Stimulated activated CD4-positive, alpha-beta T cell treated with anti-CD3 and anti-CD28 coated beads, Interleukin-4, amount 100 ng/mL, for 4 hours (primary cell): ENCODE measurements at places on chromosomes 7 and 10.

- no peak for DNase-seq
Observed at GRCh38 chr7:4129481-4130122, 552.5 kb upstream of the FOXK1 start.

DNA sequence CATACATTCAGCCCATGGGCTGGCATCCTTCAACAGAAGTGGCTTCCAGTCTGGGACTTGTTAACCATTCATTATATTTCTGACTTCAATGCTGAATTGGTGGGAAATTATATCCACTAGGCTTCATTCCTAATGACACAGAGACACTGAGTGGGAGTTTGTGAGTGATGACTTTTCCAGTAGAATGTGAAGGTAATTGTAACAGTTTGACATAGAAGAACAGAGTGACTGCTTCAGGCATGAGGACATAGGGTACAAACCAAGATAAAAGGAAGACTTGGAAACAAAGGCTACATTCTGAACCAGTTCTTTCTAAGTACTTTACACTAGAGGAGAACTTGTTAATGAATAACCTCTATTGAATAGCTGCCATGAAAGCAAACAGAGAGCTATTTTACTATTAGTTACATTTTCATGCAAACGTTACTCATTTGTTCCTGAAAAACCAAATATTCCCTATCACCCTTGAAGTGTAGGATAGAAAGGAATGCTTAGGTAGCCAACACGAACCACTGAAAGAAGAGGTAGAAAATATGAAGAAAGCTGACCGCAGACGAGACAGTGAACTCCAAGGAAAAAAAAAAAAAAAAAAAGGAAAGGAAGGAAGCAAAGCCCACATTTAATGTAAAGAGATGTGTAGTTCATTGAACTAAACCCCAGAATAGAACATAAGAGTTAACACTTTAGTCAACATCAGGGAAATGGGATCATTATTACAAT, 237.0 kb upstream of the SEMA3C start:
- DNase-seq, result no peak

DNA sequence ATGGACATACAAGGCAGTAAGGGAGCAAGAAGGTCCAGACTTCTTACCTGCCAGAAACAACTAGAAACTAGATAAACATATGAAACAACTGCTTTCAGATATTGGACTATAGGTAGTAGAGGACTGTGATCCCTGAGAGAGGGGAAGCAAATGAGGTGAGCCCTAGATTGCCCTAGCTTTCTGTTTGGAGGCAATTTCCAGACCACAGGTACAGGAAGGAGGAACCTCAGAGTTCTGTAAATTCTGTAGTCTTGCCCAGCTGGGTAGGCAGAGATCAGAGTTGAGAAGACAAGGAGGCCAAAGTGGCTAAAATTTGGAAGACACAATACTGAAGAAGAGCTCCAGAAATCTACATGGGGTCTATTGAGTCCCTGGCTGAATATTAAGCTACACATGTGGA, 21.0 kb downstream of the CDK6 start:
- DNase-seq, result no peak

DNA sequence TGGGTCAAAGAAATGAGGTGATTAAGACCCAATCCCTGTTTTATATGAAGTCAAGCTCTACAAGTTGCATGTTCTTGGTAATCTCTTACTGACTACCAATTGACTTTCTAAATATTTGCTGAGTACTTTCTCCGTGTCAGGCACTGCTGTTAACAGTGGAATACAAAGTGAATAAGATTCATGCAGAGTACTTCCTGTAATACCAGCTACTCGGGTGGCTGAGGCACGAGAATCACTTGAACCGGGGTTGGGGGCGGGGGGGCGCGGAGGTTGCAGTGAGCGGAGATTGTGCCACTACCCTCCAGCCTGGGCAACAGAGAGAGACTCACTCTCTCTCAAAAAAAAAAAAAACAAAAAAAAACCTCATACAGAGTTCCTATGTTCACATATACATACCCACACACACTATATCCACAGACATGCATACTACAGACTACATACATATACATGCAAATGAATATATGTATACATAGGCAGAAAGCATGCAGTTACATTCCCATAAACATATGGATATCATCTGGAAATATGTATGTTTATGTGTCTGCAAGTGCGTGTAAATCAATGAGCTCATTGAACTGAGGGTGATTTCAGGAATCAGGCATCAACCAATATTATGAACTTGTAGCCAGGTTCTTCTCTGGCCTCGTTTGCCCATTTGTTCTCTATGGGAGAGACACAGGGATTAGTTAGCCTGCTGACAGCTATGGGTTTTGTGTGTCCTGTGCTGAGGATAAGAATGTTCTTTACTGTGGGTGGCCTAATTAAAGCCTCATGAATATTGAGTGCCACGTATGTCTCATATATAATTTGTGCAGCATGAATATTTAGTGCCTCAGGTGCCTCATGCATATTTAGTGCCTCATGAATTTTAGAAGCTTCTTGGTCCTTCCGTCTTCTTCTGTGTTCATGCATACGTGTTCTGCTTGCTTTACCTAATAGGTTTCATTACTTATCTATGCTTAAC, 73.9 kb downstream of the BICC1 start:
- no peak for DNase-seq

DNA sequence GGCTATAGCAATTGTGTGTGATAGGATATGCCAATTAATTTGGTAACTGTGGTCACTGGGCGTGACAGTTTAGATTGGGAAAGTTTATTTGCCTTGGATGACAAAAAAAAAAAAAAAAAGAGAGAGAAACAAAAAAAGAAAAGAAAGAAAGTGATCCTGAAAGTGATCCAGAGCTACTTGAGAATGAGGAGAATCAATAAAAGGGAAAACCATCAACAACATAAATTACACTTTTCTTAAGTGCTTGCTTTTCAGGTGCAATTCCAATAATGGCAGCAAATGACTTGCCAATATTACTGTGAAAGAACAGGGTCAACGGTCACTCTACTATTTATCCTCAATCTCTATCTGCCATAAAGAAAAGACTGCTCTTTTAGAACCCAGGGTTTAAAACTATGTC, 191.8 kb upstream of the SEMA3C start:
- DNase-seq, result no peak

DNA sequence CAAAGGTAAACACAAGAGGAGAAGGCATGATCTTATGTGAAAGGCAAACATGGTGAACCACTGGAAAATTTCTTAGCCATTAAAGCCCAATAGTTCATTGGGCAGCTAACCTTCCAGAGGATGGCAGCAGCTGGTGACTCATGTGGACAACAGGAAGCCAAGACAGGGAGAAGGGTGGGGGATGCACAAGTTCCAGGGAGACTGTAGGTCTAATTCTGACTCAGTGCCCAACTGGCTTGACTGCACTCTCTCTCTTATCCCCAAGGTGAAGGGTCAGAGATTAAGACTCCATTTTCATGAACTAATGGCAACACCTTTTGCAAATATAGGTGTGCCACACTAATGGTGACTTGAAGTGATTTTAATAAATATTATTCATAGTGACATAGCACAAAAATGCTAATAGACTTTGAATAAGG, 47.9 kb upstream of the SLC35B4 start:
- no peak for DNase-seq

DNA sequence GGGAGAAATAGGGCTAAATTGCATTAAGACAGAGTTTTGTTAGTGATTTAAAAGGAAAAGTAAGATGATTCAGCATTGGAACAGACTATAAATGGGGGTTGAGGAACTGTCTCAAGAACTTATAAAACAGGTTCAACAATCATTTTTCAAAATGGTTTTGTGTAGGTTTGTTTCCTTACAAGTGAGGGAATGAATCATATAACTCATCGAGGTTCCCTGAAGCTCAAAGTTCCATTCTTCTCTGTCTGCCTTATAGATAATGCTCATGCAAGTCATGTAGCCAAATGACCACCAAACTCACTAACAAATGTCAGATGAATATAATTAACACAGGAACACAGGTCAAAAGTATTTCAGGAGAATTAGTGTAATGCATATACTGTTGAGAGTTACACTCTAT, 27.7 kb downstream of the ADAM22 start:
- DNase-seq, result no peak

DNA sequence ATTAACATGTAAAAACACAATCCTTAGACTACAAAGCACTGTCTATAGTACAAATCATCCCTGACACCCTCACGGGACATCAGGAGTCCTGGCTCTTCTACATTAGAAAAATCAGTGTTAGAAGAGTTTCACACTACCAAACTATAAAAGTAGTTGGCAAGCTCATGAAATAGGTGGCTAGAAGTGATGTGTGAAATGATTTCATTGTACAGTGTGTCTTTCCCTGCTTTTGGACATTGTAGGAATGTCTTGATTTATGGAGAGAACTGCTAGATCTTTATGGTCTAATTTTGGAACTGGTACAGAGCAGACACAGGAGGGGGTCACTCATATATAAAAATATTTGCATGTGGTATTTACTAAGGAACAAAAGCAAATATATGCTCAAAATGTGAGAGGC, 33.2 kb downstream of the SEMA3A start:
- DNase-seq, result no peak

DNA sequence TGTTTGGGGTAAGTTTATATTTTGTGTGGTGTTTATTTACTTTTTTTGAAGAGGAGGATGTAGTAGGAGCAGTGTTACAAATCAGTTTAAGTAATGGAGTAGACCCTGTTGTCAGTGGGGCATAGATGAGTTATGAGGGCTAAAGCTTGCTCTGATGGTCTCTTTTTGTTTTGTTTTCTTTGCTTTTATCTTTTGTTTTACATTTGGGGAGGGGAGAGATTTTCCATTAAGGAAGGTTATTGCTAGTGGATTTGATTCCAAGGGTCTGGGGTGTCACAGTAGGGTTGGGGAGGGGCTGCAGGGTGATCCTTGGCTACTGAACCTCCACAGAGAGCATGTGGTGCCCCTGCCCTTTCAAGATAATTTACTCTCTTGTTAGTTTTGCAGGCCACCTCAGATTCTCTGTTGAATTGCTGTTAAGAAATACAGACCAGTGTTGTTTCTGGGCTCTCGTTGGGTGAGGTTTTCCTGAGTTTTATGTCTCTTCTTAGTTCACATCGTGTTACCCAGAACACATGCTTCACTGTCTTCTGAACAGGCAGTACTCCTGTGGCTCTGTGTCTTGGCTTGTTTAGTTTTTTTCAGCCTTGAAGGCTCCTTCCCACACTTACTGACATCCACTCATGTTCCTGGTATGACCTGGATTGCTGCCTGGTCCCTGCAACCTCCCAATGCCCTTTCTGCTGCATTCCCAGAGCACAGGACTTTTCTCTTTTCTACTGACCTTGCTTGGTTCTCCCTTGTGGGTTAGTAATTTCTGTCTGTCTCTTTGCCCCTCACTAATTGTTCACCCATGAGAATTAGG, 4.2 kb downstream of the KIFBP start:
- no peak for DNase-seq

DNA sequence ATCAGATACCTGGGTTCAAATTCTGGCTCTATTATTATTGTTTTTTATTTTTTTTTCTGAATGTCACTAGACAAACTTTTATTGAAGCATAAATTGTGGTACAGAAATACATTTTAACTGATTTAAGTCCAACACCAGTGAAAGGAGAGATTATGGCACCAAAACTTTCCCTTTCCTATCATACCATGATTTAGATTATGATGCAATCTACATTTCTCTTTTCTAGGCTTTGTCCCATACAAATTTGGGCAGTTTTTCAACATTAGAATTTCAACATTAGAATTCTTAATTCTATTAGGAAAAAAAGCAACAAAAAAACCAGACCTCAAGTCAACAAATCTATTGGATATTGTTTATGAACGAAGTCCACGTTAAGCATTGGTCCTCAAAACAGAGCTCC, 11.0 kb downstream of the AS3MT start:
- no peak for DNase-seq

DNA sequence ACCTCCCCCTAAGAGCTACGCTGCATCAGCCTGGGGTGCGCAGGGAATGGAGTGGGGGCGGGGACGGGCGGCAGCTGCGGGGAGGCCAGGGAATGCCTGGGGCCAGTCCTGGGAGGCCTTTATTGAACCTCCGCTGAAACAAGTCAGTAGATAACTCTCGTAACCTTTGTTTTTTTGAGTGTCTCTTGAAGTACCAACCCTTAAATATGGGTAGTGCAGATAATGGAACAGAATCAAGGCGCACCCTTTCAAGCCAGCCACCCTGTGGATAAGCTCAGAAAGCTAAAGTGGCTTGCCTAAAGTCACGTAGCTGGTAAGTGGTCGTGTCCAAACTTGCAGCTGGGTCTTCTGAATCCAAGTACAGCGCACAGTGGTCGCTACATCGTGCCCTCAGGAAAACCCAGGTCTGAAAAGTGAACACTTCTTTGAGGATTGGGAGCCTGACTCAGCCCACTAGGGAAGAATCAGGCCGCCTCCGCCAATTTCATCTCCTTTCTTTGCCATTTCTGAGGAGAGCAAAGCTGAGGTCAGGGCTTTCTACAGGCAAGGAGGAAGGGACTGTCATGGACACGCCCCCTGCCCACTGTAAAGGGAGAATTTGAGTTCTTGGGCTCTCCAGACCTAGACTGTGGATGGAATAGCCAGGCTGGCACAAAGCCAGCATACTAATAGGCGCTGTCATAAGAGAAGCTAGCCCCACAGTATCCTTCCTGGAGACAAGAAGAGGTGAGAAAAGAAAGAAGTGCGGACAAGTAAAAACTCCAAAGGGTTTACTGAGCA, 3.2 kb upstream of the EGR2 start:
- no peak for DNase-seq

DNA sequence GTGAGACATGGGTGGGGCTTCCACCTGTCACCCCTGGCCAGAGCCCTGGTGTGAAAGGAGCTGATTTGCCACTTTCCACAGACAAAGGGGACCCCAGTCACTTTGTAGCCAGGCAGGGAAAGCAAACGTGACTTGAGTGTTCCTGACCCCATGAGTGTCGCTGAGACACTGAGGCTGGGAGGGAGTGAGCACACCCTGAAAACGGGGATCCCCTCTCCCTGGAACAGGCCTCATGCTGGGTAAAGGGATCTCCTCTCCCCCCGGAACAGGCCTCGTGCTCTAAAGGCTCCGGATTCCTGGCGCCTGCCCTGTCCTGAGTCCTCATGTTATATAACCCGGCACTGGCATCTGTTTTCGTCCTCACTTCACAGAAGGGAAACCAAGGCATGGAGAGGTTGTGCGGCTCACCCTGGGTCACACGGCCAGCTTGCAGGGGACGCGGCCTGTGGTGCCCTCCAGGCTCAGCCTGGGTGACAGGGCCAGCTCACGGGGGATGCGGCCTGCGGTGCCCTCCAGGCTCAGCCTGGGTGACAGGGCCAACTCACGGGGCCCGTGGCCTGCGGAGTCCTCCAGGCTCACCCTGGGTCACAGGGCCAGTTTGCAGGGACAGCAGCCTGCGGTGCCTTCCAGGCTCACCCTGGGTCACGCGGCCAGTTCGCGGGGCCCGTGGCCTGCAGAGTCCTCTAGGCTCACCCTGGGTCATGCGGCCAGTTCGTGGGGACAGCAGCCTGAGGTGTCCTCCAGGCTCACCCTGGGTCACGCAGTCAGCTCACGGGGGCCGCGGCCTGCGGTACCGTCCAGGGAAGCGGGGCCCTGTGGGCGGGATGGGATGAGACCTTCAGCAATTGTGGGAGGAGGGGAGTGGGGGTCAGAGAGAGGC, 104.7 kb downstream of the PDGFA start:
- no peak for DNase-seq

DNA sequence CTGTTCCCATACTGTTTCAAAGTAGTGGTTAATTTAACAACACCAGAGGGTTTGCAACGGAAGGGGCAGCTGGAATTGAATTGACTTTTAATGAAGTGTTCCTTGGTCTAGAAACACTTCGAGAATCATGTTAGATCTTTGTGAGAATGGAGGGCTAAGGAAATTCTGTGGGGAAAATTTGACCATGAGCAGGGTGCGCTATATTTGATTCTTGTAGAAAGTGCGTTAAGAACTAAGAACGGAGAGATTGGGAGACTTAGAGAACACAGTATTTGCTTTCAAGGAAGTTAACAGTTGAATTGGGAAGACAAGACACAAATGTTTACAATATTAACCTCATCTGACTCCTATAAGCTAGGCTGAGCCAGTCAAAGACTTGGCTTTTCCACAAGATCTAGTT, 1.2 kb downstream of the ZNF212 start:
- DNase-seq, result no peak
